Activated CD8-positive, alpha-beta memory T cell treated with anti-CD3 and anti-CD28 coated beads, Interleukin-2, amount 10 ng/mL, durations not matched to agents 7 days and 5 days (primary cell): ENCODE measurements at places on chromosomes 1 and 21. TPM values are rescaled to one million over a fixed set of nuclear protein-coding genes. Genes with fewer than 3 reads are reported as not detected.

The MATN1 gene
- total RNA-seq: 0.32 TPM

- no peak for DNase-seq
Observed at GRCh38 chr21:44365251-44365966, 12.0 kb downstream of the TRPM2 start.

GRCh38 chr1:36570478-36571060 is 87.9 kb upstream of the CSF3R start:
- no peak for DNase-seq

- no peak for DNase-seq
Observed at GRCh38 chr1:44532567-44532944, 127.5 kb downstream of the RNF220 start.

GRCh38 chr21:31720330-31720729 is 11.6 kb downstream of the SCAF4 start:
- DNase-seq: no peak

GRCh38 chr21:27631471-27631870 is 664.6 kb upstream of the ADAMTS5 start:
- DNase-seq: no peak
